ENCODE measurements at places on chromosomes 11 and 22.
A peak's percentile ranks its signal among the peaks of the same experiment; 100 is the strongest.

GRCh38 chr11:76810151-76810853 lies 27.1 kb downstream of the TSKU start:
- peak; percentile 47 for DNase-seq

DNA sequence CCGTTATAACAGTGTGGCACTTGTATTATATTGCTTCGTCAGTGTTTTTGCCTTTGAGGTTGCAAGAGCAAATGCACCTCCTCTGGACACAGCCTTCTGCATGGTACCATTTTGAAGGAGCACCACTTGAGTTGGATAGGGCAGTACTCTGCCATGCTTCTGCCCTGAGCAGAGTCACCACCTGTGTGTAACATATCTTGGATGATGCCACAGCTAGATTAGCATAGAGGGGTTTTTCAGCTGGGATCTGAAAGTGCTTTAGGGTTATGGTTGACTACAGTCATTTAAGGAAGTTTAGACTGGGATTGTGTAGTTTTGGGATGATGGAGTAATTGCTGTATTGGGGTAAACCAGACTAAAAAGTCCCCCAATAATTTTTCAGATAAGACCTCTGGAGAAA lies 78.8 kb downstream of the PPP6R3 start:
- DNase-seq: no peak

DNA sequence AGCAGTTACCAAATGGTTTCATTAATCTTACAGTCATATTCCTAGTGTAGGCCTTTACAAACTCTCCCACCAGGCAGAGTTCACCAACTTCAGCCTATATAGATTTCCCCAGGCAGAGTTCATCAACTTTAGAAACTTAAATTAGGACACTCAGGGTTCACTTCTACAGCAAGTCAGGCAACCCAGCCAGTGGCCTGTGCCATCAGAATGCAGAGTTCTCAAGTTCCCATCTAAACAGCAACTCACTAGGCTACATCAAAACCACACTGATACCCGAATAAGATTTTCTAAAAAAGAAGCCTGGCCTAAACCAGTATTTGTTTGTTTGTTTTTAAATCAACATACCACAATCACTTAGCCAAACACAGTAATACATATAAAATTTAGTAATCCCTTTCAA lies 33.7 kb downstream of the PICALM start:
- no peak for DNase-seq

- DNase-seq: no peak
Observed at GRCh38 chr11:16160146-16160545, 196.2 kb downstream of the SOX6 start.

GRCh38 chr11:122676638-122677037 lies 21.1 kb downstream of the UBASH3B start:
- DNase-seq: no peak

DNA sequence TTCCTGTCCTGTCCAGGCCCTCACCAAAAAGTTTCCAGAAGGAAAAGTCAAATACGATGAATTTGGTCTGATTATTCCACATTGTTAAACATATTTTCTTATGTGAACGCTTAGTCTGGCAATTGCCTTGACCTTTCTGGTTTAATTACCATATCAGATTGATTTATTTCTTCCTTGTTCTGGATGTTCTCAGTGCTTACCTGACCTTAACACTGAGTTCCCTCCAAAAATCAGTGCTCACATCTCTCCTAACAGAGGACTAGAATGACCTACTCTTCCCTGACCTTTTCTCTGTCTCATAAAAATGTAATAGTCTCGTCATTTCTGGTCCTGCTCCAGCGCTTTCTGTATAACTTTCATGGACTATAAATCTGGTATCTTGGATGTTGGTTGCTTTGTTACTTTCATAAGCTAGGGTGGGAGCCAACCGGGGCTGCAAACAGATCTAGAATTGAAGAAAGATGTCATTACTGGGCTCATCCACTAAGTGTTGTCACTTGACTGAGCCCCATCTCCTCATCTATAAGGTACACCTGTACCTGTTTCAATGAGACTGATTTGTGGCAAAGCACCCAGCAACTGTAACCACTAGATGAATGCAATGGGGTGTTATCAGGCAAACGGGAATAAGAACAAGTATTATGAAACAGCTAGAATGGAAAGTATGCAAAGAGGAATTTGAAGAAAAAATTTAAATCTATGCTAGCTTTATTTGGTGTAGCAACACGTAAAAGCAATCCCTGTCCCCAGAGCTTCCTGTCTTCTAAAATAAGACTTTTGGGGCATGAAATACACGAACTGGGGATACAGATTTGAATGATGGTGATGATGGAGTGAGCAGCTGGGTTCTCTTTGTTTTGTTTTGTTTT lies 2.4 kb downstream of the FADS2 start:
- no peak for DNase-seq

DNA sequence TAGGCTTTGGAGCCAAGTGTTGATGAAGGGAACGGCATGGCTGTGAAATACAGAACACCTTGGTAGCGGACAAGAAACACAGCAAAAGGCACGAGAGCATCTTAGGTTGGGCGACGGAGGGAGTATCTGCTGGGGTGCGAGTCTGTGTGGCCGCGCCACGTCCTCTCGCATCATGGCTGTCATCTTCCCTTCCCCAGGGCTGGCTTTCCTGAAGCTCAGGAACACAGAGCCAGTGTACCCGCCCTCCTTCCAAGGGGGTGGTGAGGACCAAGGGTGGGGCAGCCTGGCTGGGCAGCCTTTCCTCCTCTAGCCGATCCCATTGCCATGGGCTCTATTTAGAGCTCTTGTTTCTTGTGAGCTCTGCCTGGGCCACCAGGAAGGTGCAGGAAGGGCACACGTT lies 154.4 kb downstream of the FEZ1 start:
- no peak for DNase-seq

All from stimulated activated CD4-positive, alpha-beta T cell treated with anti-CD3 and anti-CD28 coated beads, Interleukin-4, amount 100 ng/mL, for 48 hours (primary cell).